Frontal cortex (tissue), 4 donors: ENCODE measurements at places on chromosomes 16 and 17.

GRCh38 chr16:72749091-72749490 lies 298.8 kb downstream of the ZFHX3 start:
- no peak for DNase-seq

DNA sequence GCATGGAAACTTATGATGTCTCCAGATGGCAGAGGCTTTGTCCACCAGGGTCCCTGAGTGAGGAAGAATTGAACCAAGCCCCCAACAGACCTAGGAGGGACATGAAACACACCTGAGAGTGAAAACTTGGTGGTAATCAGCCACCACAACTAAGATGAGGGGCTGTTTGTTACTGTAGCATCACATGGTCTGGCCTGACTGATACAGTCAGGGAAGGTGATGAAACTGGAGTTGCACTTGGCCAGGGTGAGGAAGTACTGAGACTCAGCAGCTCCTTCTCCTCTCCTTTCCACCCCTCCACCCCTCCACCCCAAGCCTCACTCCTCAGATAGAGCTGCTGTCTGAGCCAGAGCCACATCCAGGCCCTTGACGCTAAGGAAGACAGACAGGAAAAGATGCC lies 37.2 kb downstream of the C16orf82 start:
- no peak for DNase-seq

DNA sequence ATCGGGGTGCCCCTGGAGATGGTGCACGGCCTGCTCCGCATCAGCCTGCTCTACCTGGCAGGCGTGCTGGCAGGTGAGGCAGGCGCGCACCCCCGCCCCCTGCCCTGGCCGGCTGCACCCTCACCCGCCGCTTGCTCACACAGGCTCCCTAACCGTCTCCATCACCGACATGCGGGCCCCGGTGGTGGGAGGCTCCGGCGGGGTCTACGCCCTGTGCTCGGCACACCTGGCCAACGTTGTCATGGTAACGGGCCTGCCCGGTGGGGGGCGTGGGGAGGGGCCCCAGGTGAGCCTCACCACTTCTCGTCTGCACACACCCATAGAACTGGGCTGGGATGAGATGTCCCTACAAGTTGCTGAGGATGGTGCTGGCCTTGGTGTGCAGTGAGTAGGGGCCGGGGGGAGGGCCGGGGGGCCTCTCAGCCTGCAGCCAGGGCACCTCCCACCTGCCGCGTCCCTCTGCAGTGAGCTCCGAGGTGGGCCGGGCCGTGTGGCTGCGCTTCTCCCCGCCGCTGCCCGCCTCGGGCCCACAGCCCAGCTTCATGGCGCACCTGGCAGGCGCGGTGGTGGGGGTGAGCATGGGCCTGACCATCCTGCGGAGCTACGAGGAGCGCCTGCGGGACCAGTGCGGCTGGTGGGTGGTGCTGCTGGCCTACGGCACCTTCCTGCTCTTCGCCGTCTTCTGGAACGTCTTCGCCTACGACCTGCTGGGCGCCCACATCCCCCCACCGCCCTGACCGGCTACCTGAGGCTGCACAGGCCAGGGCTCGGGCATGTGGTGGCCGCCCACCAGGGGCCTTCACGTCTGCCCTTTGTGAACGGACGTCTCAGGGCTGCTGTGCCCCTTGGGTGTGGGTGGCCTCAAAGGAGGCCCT lies 2.1 kb downstream of the RHBDL1 start:
- DNase-seq = no peak

DNA sequence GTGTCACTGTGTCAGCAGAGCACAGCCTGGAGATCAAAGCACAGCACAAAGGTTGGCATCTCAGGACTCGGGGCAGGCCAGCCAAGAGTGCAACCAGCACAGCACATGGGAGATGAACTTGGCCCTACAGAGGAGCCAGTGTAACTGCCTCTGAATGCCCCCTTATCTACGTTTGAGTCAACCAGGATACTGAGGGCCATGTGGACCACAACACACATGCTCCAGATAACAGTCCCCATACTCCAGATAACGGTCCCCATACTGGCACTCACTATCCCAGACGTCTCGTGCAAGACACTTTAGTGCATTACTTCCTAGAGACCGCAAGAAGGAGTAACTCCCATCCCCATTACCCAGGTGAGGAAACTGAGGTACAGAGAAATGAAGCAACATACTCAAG lies 88.2 kb downstream of the XYLT1 start:
- no peak for DNase-seq

DNA sequence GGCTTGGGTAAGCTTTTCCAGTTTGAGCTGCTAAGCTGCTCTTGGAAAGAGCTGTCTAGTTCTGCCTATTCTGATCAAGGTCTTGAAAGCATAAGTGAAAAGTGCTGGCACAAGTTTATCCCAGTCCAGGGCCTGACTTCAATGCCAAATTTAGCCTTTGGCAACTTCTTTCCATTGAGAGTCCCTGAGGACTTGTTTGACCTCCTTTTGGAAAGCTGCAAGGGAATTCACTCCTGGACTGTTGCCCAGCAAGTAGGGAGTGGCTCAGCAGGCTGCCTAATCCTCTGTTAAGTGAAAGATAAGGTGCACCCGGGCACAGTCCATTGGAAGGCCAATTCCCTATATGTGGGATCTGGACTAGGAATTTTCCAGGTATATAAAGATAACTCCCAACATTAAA lies 16.0 kb upstream of the TANC2 start:
- DNase-seq = no peak

DNA sequence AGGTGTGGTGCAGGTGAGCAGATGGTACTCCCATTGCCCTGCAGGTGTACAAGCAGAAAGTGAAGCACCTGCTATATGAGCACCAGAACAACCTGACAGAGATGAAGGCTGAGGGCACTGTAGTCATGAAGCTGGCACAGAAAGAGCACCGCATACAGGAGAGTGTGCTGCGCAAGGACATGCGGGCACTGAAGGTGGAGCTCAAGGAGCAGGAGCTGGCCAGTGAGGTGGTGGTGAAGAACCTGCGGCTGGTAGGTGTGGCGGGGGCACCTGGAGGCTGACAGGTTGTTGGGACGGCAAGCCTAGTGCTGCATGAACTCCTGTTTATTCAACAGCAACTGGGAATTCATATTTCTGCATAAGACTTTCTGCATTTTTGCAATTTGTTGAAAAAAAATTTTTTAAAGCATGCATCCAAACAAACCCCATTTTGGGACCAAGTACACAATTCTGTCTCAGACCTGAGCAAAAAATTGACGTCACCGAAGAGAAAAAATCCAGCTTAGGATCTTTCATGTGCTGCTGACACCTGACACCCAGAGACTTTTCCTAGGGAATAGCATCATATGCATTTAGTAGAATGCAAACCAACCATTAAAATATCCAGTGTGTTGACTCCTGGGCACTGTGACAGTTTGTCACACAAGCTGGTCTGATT lies 13.5 kb upstream of the DBNDD1 start:
- DNase-seq = no peak

GRCh38 chr17:39581759-39582085 lies 26.0 kb downstream of the NEUROD2 start:
- DNase-seq = no peak

- DNase-seq = no peak
Observed at GRCh38 chr17:41654678-41655607, 30.6 kb upstream of the KRT17 start.
